ENCODE measurements at places on chromosomes 2 and 18.

DNA sequence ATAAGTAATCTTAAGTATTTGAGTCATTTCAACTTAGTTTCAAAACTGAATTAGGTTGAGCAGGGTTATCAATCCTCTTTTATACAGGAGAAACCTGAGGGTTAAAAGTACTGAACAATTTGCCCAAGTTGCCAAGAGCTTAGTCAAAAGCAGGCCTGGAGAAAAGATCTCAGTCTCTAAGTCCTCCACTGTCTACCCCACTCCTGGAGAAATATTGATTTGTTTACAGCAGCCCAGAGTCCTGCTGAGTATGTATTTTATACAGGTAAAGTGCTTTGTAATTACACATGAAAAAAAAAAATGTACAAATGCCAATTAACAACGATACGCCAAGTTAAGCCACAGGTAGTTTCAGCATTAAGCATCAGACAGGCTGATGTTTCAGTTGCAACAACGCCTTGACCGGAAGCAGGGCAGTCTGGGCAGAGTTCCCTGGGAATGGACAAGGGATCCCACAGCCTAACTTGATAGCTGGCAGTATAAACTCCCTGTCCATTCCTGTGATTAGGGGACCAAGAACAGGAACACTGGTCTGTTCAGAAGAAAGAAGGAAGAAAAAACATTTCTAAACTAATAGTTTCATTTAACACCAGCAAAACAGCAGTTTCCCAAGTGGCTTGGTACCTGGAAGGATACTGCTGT is 132.9 kb downstream of the MYO5B start:
- no peak for DNase-seq

- no peak for DNase-seq
Observed at GRCh38 chr2:127739800-127740199, 38.5 kb downstream of the SFT2D3 start.

DNA sequence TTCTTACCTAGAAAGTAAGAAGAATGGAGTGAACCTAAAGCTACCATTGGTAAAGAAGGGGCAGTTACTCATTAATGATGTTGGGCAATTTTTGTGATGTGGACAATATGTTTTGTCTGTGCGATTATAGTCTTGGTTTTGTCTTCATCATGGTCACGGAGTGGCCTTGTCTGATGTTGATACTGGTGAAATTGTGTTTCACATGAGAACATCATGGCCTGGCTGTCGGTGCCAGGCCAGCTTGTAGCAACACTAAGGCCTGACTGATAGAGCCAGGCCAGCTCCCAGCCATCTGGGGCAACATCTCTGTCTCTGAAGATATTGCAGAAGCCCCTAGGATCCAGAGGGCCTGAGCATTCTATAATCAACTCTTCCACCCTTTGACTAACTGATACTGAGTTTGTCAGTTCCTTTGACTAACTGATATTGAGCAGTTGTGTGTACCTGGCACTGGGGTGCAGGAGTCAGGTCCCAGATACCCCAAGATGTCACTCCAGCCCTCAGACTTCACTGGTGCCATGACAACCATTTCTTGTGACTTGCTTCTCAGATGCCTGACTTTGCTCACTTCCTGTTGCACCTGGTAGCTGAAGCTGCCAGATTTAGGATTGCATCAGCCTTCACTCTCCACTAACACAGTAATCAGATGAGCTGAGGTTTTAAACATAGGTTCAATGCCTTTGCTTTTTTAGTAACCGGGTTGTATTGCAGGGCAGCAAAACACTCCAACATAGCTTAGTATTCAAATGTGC is 62.5 kb downstream of the RPIA start:
- DNase-seq = peak; percentile 20

DNA sequence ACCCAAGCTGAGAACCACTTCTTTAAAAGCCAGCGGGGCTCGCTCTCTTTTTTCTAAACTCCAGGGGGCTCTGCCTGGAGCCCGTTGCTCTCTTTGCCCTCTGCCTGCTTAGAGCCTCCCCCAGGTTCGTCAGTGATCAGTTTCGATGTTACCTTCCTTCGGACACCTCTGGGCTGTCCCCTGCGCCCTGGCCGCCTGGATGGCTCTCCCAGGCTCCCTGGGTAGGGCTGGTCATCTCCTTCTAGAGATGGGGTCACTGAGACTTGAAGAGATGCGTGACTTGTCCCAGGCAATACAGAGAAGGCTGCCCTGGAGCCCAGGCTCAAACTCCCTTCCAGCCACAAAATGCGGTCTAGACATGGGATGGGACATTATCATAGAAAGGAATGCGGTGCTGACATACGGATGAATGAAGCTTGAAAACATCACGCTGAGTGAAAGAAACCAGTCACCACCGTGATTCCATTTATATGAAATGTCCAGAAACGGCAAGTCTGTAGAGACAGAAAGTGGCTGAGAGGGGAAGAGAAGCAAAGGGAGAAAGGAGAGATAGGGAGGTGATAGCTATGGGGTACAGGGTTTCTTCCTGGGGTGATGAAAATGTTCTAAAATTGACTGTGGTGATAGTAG is 14.6 kb downstream of the KCNF1 start:
- DNase-seq = no peak

- DNase-seq = no peak
Observed at GRCh38 chr18:51622702-51623101, 425.2 kb upstream of the MEX3C start.

GRCh38 chr2:138090330-138090729 is 126.1 kb downstream of the HNMT start:
- peak; percentile 54 for DNase-seq

- no peak for DNase-seq
Observed at GRCh38 chr2:176662753-176663152, 393.5 kb downstream of the MTX2 start.

DNA sequence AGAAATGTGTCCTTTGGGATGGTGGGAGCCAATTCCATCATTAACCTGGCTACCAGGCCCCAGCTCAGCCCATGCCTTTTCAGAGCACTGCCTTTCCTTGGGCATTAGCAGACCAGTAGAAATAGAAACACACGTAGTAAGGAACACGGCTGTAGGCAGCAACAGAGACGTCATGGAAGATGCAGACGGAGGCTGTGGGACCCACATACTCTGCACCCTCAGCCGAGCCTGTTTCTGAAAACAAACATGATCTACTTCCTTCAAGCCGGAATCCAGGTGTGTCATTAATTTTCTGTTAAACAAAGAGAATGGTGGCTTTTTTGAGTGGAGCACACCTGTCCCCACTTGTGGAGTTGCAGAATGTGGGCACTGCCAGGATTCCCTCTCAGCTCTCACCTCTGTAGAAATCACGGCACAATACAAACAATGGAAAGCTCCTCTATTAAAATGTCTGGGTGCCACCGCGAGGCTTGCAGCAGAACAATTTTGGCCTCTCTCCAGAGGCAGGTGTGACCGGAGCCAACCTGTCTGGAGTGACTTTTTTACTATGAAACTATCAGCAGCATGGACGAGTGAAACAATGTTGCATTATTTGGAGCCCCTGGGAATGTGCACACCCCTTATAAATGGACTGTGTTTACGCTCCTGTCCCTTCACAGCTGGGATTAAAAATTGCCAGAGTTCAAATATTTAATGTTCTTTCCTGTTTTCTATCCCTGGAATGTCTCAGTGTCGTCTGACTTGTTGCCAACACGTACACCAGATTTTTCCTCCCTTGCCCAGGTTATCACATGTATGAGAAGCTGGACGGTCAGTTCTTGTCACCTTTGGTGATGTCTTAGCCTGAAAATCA is 31.7 kb downstream of the SPP2 start:
- no peak for DNase-seq

DNA sequence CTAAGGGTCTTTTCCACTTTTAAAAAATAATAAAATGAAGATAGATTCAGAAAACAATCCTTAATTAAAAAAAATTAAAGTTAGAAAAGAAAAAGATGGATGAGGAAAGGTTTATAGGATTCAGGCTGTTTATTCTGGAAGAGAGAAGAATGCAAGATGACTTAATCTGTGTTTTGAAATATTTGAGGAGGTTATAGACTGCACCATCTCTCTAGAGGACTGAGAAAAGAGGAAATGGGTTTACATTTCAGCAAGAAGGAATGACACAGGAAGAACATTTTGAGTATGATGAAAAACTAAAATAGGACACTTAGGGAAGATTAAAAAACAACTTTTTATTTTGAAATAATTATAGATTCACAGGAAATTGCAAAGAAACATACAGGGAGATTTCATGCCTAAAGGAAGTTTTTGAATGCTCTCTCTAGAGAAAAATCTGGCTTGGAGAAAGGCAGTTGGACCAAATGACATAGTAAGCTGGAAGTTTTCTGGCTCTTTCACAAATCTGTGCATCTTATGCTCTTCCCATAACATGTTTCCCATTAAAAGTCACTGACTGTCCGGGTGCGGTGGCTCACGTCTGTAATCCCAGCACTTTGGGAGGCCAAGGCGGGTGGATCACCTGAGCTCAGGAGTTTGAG is 75.0 kb downstream of the CERS6 start:
- peak; percentile 78 for DNase-seq

DNA sequence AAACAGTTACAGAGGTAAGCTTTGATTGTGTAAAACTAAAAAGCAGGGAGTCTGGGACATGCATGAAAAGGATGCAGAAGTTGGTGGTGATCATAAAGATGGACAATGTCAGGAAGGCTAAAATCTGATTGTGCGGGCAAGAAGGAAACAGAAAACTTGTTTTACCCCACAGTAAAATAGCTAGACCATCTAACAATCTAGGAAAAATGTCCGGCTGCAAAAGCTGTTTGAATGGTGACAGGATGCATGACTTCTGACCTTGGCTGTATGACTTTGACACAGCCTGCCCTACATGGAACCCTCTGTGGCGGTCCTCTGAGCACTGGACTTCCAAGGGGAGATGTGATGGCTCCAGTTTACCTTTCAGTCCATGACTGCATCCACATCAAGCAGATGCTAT is 93.6 kb downstream of the RAPH1 start:
- DNase-seq = no peak

- no peak for DNase-seq
Observed at GRCh38 chr18:5095239-5095638, 101.8 kb downstream of the AKAIN1 start.

DNA sequence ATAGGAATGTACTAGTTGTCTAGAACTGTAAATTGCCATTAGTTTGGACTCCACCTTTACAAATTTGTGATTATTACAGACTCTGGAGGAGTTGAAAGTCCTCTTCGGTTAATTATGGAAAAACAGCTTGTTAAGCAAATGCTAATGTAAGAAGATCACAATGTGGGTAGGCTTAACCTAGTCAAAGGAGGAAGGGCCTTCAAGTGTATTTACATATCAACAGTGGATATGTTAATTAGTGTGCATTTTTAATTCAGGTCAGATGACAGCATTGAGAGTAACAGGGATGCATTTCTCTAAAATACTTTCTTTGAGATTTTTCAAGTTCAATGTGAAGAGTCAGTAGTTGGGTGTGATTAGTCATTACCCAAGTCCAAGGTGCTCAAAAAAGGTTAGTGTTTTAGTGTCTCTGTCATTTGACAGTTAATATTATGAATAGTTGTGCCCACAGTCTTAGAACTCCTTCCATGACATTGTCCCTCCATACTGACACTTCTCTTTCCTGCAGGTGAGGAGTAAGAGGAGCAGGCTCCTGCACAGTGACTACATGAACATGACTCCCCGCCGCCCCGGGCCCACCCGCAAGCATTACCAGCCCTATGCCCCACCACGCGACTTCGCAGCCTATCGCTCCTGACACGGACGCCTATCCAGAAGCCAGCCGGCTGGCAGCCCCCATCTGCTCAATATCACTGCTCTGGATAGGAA is 28.0 kb downstream of the CD28 start:
- DNase-seq = no peak

DNA sequence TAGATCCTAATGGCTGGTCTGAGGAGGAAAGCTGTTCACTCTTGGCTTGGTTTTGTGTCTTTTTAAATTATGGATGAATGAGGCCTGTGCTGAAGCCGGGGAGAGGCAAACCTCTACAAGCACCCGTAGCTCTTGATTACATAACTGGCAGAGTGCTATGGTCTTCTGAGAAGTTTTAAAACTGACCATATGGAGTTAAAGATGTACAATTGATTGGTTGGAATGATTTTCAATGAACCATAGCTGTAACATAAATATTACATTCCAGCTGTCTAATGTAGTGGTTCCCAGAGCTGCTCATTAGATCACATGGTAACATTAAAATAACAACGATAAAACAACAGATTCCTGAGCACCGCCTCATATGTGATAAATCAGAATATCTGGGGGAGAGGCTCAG is 71.1 kb upstream of the MAP4K3 start:
- peak; percentile 75 for DNase-seq

DNA sequence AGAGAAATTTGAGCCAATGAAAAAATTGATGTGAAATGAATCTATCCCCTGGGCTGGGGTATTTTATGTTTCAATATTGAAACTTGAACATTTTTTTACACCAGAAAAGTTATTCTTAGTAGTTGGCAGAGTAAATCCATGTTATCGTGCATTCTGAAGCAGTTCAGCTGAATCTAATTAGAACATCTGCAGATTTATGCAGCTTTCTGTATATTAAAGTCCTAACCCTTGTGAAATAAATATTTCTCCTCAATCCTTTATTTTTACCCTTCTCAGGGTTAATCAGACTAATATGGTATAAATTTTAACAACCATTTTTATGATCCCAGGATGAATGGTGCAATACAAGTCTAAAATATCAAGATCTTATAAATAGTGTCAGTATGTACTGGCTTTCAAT is 69.5 kb downstream of the CDH20 start:
- DNase-seq = peak; percentile 56

- DNase-seq = no peak
Observed at GRCh38 chr2:217398860-217399259, 539.0 kb upstream of the TNP1 start.

GRCh38 chr2:153940511-153940910 is 68.8 kb downstream of the GALNT13 start:
- DNase-seq = peak; percentile 5

DNA sequence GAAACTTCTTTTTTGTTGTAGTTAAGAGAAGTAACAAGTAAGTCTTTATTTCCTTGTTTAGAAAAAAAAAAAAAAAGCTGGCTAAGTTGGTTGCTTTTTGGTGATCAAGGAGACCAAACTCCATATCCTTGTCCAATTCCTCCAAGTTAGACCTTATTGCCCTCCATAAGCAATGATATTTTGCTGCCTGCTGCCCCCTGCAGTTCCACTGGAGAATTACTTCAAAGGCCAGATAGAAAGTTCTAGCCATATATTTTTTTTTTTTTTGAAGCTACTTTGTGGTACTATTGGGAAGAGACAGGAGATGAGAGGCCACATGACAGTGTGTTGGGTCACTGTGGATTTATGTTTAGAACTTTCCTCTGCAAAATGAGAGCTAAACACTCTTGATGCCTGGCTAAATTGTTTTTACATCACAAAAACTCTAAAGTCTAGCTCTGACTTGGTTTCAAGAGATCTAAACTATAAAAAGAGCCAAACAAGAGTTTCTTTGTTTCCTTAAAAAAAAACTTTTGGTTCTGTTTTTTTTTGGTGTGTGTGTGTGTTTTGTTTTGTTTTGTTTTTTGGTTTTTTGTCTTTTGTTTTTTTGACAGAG is 80.7 kb upstream of the RASGRP3 start:
- peak; percentile 69 for DNase-seq

GRCh38 chr2:210895132-210895531 is 338.7 kb downstream of the CPS1 start:
- DNase-seq = no peak

- DNase-seq = no peak
Observed at GRCh38 chr2:240598311-240598911, 11.9 kb downstream of the CAPN10 start.

GRCh38 chr2:235765181-235765820 is 271.5 kb downstream of the AGAP1 start:
- peak; percentile 90 for DNase-seq
